ENCODE measurements at places on chromosomes 16 and 17.

GRCh38 chr17:1617620-1618174 is 10.9 kb downstream of the SLC43A2 start:
- no peaks in the 10 kb centered on the region for H3K4me1 ChIP-seq
- no peak overlapping the region for H3K27ac ChIP-seq
- H3K36me3 ChIP-seq = peaks cover 7% of the 10 kb centered on the region
- no peak overlapping the region for H3K4me3 ChIP-seq
- DNase-seq = no peak
- H3K27me3 ChIP-seq = no peaks in the 10 kb centered on the region

DNA sequence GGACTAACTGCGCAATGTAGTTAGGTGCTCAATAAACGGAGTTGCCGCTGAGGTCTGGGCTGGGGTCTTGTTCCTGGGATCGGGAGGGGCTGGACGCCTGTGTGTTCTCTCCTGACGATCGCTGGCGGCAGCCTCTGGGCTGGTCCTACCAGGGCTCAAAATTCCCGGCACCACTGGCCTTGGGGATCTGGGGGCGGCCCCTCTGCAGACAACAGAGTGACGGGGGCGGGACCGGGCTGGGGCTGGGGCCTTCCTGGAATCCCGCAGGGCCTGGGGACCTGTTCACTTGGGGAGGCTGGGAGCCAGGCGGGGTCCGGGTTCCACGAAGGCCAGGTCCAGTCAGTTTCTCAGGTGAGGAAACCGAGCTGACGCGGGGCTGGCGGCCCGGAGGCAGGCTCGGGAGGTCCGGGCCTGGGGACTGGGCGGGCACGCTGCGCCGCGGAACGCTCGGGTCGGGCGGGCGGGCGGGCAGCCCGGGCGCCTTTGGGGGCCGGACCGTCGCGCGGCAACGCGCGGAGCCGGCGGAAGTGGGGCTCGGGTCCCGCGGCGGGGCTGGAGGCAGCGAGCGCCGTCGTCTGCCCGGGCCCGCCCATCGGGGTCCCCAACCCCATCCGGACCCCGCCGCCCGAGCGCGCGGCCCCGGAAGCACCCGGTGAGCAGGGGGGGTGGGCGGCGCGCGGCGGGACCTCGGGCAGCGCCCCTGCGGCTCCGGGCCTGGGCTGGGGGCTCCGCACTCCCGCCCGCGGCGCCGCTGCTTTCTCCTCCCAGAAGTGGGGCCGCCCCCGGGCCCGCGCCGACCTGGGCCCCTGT is at the start of gene PIGQ:
Gene PIGQ (plus strand): TSS at position 524 of the 810 bp plus-strand sequence. CDS start 4,107 bp downstream, outside the sequence.
- H3K27me3 ChIP-seq = no peaks in the 10 kb centered on the region
- no peaks in the 10 kb centered on the region for H3K36me3 ChIP-seq
- H3K4me3 ChIP-seq = peak within 1 kb of the TSS; percentile 85
- DNase-seq = peak; percentile 83
- no peak within 1 kb of the TSS for H3K27ac ChIP-seq

DNA sequence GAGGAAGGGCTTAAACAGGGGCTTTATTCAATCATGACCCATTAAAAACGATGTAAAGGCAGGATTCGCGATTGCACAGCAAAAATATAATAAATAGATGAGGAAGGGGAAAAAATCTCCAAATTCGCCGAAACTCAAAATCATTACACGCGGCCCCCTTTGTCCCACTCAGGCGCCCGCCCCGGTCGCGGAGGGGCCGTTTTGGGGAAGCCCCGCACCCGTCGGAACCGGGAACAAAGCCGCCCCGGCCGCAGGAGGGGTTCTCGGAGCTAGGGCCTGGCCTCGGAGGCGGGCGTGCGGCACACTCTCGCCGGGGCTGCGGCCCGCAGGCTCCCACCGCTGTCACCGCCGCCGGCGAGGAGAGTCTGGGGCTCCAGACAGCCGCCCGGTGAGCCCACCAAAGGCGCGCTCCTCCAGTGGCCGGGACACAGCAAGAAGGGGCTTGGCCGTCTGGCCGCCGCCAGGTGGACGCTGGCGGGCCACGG is 521 bp downstream of the C16orf87 start:
- no peaks in the 10 kb centered on the region for H3K27me3 ChIP-seq
- H3K4me3 ChIP-seq = peak overlapping the region; percentile 96
- no peaks in the 10 kb centered on the region for H3K36me3 ChIP-seq

DNA sequence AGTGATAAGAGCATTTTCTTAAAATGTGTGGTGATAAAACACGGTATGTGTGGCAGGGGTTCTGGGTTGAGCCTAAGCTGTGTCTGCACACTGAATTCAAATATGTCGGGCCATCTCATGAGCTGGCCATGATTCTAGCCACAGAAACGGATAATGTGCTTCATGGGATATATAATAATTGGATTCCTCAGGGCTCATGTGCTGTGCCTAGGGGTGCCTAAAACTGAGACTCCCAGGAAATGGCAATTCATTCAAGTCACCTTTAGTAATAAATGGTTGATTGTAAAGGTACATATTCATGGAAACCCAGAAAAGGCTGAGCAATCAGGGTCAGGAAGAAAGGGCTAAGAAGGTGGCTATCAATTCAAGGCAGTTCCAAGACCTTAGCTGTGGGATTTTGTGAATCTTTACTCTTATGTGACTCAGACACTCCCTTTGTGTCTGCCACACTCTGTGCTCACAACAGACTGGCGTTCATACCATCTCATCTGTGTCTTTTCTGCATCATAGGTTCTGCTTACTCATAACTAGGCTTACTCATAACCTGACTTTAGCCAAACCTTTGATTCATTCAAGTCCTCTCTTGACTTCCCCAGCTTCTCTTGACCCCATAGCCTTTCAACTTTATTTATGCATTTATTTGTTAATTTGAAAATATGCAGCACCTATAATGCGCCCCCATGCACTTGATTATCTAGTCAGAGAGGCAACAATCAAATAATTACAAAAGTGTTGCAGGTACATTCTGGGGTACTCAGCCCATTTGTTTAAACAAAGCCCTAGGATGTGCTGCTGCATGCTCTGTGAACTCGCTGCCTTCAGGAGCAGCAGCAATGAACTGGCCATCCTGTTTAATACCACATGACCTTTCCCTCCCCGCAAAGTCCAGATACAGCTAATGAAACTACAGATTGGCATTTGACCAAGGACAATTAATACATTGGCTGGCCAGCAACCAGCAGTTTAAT is 28.4 kb upstream of the MED13 start:
- no peak overlapping the region for H3K4me3 ChIP-seq
- H3K27ac ChIP-seq = no peak overlapping the region
- H3K4me1 ChIP-seq = no peaks in the 10 kb centered on the region

- H3K27ac ChIP-seq = no peak overlapping the region
- H3K27me3 ChIP-seq = no peaks in the 10 kb centered on the region
- H3K36me3 ChIP-seq = peaks cover 82% of the 10 kb centered on the region
- H3K4me1 ChIP-seq = no peaks in the 10 kb centered on the region
- H3K4me3 ChIP-seq = no peak overlapping the region
- no peak for DNase-seq
Measured at GRCh38 chr16:74451951-74452758, 30.9 kb upstream of the CLEC18B start.

GRCh38 chr17:83195330-83196023 is 116.1 kb downstream of the METRNL start:
- no peak for DNase-seq
- H3K4me3 ChIP-seq = no peak overlapping the region
- H3K27me3 ChIP-seq = no peaks in the 10 kb centered on the region
- no peaks in the 10 kb centered on the region for H3K4me1 ChIP-seq
- no peak overlapping the region for H3K27ac ChIP-seq

DNA sequence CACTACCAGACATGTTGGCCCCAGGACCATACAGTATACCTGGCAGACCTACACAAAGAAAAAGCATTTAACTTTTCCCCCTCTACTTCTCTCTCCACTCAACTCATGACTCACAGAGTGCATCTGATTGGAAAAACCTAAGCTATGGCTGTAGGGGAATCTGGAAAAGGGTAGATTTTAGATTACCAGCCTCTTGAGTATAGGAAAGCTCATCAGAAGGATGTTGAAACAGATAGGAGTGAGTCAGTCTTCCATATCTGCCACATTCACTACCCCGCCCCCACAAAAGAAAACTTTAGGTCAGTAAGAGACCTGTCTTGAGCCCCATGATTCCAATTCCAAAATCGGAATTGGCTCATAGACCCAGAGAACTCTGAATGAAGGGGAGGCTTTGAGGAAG is 12.3 kb downstream of the KRT9 start:
- no peak overlapping the region for H3K4me3 ChIP-seq
- H3K36me3 ChIP-seq = no peaks in the 10 kb centered on the region
- H3K27ac ChIP-seq = no peak overlapping the region
- no peaks in the 10 kb centered on the region for H3K4me1 ChIP-seq

DNA sequence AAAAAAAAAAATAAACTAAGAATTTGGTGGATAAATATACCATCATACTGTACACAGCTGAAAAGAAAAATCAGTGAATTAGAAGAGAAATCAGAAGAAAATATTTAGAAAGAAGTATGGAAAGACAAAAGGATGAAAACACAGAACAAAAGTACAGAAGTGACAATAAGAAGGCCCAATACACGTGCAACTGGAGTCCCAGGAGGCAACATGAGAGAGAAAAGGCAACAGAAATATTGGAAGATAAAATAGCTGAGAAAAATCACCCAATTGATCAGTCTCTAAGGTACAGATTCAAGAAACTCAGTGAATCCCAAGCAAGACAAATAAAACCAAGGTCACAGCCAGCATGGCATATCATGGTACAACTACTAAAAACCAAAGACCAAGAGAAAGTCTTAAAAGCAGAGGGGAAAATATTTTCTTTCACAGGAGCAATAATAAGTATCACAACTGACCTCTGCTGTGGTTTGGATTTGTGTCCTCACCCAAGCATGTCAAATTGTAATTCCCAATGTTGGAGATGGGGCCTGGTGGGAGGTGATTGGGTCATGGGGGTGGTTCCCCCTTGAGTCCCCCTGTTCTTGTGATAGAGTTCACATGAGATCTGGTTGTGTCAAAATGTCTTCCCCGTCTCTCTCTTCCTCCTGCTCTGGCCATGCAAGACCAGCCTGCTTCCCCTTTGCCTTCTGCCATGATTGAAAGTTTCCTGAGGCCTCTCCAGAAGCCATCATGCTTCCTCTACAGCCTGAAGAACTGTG is 20.2 kb upstream of the ENGASE start:
- no peak for DNase-seq
- no peaks in the 10 kb centered on the region for H3K36me3 ChIP-seq
- H3K4me1 ChIP-seq = no peaks in the 10 kb centered on the region

DNA sequence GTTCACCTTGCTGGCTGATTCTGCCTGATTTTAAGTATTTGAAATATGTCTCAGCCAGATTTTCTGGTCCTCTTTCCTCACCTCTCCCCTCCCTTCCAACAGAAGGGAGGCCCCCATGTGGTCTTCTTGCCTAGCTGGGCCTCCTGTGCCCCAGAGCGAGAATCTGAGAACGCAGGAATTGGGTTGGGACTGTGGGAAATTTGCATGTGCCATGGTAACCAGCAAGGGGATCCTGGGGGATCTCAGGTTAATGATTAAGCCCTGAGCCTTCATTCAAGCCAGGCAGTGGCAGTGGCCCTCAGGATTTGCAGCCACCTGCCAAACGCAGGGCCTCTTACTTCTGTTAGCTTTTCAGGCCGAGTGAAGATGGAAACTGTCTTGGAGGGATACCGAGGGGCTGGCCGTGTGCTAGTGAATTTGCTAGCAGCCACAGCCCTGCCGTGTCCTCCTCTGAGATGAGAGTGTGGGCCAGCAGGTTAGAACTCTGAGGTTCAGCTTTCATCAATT is 40.2 kb downstream of the KSR1 start:
- H3K36me3 ChIP-seq = peaks cover 26% of the 10 kb centered on the region
- no peak overlapping the region for H3K27ac ChIP-seq
- H3K4me1 ChIP-seq = peaks cover 27% of the 10 kb centered on the region
- H3K4me3 ChIP-seq = peak overlapping the region; percentile 46

DNA sequence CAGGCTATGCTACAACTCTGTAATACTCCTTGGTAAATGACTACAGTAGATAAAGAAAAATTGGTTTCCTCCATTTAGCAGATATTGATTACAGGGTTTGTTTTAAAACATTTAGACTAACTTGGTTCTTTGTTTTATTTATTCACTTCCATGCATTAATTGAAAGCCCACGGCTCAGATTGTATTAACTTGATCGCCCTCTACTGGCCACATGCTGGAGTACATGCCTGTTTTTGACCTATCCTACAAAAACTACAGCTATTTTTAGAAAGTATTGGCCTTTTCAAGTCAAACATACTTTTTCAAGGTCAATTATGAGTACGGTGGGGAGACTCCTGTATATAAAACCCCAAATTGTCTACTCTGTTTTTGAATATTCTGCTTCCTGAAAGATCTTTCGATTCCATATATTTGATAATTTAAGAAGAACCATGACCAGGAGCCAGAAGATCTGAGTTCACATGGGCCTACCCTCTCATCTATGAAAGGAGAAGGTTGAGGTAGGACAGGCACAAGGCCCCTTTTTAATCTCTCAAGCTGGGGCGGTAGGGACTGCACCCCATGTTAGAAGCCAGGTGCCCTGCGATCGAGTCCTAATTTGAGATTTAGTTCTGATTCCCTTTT is 51.8 kb downstream of the CA10 start:
- no peaks in the 10 kb centered on the region for H3K36me3 ChIP-seq
- no peaks in the 10 kb centered on the region for H3K27me3 ChIP-seq
- H3K4me3 ChIP-seq = no peak overlapping the region
- DNase-seq = no peak
- no peak overlapping the region for H3K27ac ChIP-seq

GRCh38 chr17:51630101-51630671 is 369.8 kb downstream of the UTP18 start:
- H3K4me1 ChIP-seq = no peaks in the 10 kb centered on the region
- no peaks in the 10 kb centered on the region for H3K36me3 ChIP-seq
- no peak overlapping the region for H3K4me3 ChIP-seq

- peaks cover 5% of the 10 kb centered on the region for H3K4me1 ChIP-seq
- no peak for DNase-seq
- H3K4me3 ChIP-seq = no peak overlapping the region
- no peaks in the 10 kb centered on the region for H3K36me3 ChIP-seq
Measured at GRCh38 chr16:79272141-79272577, 328.4 kb downstream of the MAF start.

GRCh38 chr16:67270931-67271338 is 8.4 kb upstream of the PLEKHG4 start:
- no peaks in the 10 kb centered on the region for H3K36me3 ChIP-seq
- DNase-seq = no peak
- H3K27me3 ChIP-seq = no peaks in the 10 kb centered on the region
- H3K4me1 ChIP-seq = no peaks in the 10 kb centered on the region
- H3K4me3 ChIP-seq = no peak overlapping the region

GRCh38 chr17:9230346-9230745 is 209.0 kb downstream of the NTN1 start:
- H3K36me3 ChIP-seq = no peaks in the 10 kb centered on the region
- H3K27me3 ChIP-seq = no peaks in the 10 kb centered on the region
- no peak for DNase-seq
- no peaks in the 10 kb centered on the region for H3K4me1 ChIP-seq
- H3K27ac ChIP-seq = no peak overlapping the region
- H3K4me3 ChIP-seq = no peak overlapping the region

Data from H9 (cell line).